ENCODE measurements at places on chromosomes 13 and 19.

- H3K4me1 ChIP-seq, result peaks cover 2% of the 10 kb centered on the region
- H3K27me3 ChIP-seq, result no peaks in the 10 kb centered on the region
- no peak overlapping the region for H3K27ac ChIP-seq
- H3K36me3 ChIP-seq, result no peaks in the 10 kb centered on the region
Measured at GRCh38 chr13:98133946-98134345, 8.9 kb upstream of the FARP1 start.

- no peak overlapping the region for H3K27ac ChIP-seq
- no peaks in the 10 kb centered on the region for H3K27me3 ChIP-seq
- H3K4me1 ChIP-seq, result no peaks in the 10 kb centered on the region
- DNase-seq, result no peak
Measured at GRCh38 chr13:22212576-22212975, 541.7 kb downstream of the FGF9 start.

DNA sequence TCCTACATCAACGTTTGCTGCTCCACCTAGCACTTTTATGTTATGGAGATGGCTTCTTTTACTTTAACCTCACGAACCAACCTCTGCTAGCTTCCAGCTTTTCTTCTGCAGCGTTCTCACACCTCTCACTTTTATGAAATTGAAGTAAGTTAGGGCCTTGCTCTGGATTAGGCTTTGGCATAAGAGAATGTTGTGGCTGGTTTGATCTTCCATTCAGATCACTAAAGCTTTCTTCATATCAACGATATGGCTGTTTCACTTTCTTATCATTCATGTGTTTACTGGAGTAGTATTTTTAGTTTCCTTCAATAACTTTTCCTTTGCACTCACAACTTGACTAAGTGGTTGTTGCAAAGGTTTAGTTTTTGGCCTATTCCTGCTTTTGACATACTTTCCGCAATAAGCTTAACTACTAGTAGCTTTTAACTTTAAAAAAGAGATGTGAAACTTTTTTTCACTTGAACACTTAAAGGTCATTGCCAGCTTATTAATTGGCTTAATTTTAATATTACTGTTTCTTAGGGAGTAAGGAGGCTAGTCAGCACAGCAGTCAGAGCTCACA, 60.0 kb upstream of the SPRY2 start:
- no peak overlapping the region for H3K4me3 ChIP-seq
- no peak for DNase-seq
- no peaks in the 10 kb centered on the region for H3K36me3 ChIP-seq
- no peak overlapping the region for H3K27ac ChIP-seq

- peaks cover 38% of the 10 kb centered on the region for H3K27me3 ChIP-seq
- H3K27ac ChIP-seq, result no peak overlapping the region
Measured at GRCh38 chr13:51246025-51246417, 23.8 kb downstream of the FAM124A start.

GRCh38 chr19:50667759-50668231, 18.6 kb downstream of the C19orf81 start:
- H3K4me1 ChIP-seq, result peaks cover 2% of the 10 kb centered on the region
- no peak overlapping the region for H3K4me3 ChIP-seq
- peaks cover 54% of the 10 kb centered on the region for H3K27me3 ChIP-seq

DNA sequence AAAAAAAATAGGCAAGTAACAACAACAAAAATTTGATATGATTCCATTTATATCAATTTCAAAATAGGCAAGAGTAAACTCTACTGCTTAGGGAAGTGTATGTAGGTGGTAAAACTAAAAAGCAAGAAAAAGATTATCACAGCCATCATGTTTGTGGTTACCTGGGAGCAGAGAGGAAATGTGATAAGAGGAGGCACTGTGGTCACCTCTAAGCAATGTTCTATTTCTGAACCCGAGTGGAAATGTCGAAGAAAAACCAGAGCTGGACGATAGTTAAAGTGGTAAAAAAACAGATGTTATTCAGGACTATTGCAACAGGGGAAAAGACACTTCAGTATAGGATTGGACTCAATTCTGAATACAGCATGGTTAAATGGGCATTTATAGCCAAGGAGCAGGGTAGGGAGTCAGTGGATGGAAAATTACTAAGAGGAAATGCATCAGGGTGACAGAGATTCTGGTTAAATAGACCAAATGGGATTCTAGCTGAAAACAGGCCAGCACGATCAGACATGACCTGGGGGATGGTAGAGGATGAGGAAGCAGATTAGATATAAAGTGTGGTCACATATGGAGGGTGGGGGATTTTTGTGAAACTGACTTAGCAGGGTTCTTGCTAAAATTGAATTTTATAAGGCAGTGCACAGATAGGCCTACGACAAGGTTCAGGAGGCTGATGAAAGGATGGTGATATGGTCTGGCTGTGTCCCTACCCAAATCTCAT, 6.0 kb upstream of the TEX30 start:
- H3K4me1 ChIP-seq, result no peaks in the 10 kb centered on the region
- H3K4me3 ChIP-seq, result no peak overlapping the region
- H3K36me3 ChIP-seq, result peaks cover 1% of the 10 kb centered on the region

All from IMR-90 (cell line).